Activated naive CD4-positive, alpha-beta T cell treated with anti-CD3 and anti-CD28 coated beads for 36 hours (primary cell): ENCODE measurements at places on chromosomes 5 and 9. TPM values are rescaled to one million over a fixed set of nuclear protein-coding genes. Genes with fewer than 3 reads are reported as not detected.

DNA sequence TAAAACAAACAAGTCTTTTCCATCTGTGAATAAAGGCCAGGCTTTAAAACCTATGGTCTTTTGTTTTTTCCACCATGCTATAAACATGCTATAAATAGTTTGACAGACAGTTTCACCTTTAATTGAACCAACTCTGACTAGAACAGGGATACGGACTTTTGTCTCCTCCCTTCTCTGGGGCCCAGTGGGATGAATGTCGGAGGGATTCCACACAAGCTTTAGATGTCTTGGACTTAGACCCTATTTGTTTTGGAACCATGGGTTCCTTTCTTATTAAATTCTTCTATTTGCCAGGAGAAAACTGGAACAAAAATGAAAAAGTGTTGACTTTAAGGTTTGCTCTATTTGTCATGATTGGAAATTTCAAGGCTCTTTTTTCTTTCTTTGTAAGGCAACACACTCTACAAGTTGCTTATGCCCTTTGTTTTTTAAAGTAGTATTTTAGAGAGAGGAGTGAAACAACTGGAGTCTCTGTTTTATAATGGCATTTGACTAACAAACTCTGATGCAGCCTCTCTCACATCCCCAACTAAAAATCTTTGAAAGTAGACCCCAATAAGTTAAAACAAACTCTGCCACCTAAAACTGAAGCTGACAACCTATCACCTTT, 145.3 kb downstream of the MLLT3 start:
- H3K4me3 ChIP-seq = no peak overlapping the region
- H3K4me1 ChIP-seq = peaks cover 58% of the 10 kb centered on the region
- no peak for DNase-seq
- no peaks in the 10 kb centered on the region for H3K36me3 ChIP-seq
- no peaks in the 10 kb centered on the region for H3K27me3 ChIP-seq

- H3K27ac ChIP-seq = no peak overlapping the region
- no peak for DNase-seq
- peaks cover 15% of the 10 kb centered on the region for H3K27me3 ChIP-seq
- H3K4me1 ChIP-seq = no peaks in the 10 kb centered on the region
- H3K36me3 ChIP-seq = no peaks in the 10 kb centered on the region
- H3K4me3 ChIP-seq = no peak overlapping the region
Measured at GRCh38 chr5:179187229-179187678, 127.1 kb downstream of the ZNF354C start.

DNA sequence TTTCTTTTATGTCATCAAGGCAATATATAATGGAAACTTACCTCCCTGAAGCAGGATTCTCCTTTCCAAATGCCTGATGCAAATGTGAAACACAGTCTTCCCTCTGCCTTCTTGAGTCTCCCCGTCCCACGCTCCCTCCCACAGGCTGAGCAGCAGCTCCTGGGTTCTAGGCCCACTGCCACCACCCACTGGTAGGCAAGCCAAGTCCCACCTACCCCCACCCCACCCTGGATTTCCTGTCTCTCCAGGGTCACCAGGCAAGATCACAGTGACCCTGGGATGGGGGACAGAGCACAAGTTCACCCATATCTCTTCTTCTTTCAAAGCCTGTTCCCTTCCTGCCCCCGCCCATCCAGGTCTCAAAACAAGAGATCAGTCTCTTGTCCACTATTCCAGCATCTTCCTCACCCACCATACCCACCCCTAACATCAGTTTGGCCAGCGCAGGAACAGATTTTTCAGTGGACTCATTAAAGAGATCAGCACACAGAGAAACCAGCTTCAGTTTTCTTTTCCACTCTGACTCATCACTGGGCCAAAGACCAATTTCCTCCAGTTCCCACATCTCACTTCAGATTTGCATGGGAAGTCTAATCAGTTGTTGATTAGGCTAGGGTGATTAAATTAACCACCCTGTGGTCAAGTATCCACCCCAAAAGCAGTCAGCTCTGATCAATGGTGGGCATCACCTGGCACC, 151.5 kb downstream of the ACTL7B start:
- peaks cover 1% of the 10 kb centered on the region for H3K27me3 ChIP-seq
- no peak overlapping the region for H3K4me3 ChIP-seq
- no peak overlapping the region for H3K27ac ChIP-seq
- DNase-seq = no peak
- no peaks in the 10 kb centered on the region for H3K4me1 ChIP-seq
- H3K36me3 ChIP-seq = peaks cover under 1% of the 10 kb centered on the region

DNA sequence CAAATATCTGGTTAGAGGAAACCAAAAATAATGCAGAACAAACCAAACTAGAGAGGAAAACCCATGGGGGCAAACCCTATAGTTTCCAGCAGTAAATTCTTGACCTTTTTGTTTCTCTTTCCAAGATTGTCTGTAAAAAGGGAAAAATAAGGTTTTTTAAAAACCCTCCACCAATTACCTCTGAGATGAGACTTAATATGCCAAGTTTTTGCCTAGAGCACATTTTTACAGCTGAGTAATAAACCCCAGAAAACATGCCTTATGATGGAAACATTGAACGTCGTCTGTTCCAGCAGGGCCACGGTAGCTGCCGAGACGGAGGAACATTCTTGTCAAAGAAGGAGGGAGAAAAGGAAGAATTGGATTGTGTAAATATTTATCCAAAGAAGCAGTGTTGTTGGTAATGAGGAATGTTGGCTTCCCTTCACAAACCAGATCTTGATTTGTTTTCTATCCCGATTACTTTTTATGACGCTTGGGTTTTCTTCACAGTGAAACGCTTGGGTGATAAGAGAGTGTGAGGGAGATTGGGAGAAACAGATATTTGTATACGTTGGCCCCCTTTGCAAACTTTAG, 17.3 kb upstream of the MSX2 start:
- no peak overlapping the region for H3K4me3 ChIP-seq
- H3K36me3 ChIP-seq = no peaks in the 10 kb centered on the region
- H3K27ac ChIP-seq = no peak overlapping the region
- no peak for DNase-seq
- H3K4me1 ChIP-seq = no peaks in the 10 kb centered on the region

- no peak overlapping the region for H3K27ac ChIP-seq
- no peak for DNase-seq
- no peak overlapping the region for H3K4me3 ChIP-seq
- no peaks in the 10 kb centered on the region for H3K36me3 ChIP-seq
- no peaks in the 10 kb centered on the region for H3K4me1 ChIP-seq
- no peaks in the 10 kb centered on the region for H3K27me3 ChIP-seq
Measured at GRCh38 chr5:31047621-31048020, 145.9 kb upstream of the CDH6 start.

GRCh38 chr5:107533910-107534876, 136.5 kb downstream of the EFNA5 start:
- peaks cover 5% of the 10 kb centered on the region for H3K4me1 ChIP-seq
- DNase-seq = no peak
- peaks cover 7% of the 10 kb centered on the region for H3K27me3 ChIP-seq

DNA sequence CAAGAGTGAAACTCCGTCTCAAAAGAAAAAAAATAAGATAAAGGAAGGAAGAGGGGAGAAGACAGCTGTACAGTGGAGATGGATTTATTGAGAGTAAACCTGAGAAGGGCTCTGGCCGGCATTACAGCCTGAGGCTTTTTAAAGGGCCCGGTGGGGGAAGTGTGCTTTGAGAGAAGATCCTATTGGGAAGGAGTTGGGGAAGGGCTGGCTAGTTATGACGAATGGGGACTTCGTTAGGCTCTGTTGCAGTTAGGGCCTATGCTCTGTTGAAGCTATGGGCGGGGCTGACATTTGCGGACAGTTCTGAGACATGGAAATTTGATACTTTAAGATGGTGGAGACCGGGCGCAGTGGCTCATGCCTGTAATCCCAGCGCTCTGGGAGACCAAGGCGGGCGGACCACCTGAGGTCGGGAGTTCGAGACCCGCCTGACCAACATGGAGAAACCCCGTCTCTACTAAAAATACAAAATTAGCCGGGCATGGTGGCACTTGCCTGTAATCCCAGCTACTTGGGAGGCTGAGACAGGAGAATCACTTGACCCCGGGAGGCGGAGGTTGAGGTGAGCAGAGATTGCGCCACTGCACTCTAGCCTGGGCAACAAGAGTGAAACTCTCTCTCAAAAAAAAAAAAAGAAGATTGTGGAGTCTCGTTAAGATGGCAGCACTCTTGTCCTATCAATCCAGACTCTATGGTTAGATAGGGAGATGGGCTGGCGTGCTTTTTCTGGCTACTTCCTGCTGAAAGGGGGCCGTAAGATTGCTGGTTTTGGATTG, 33.2 kb downstream of the C9orf50 start:
- H3K4me3 ChIP-seq = no peak overlapping the region
- H3K27me3 ChIP-seq = no peaks in the 10 kb centered on the region
- no peak for DNase-seq
- no peak overlapping the region for H3K27ac ChIP-seq

DNA sequence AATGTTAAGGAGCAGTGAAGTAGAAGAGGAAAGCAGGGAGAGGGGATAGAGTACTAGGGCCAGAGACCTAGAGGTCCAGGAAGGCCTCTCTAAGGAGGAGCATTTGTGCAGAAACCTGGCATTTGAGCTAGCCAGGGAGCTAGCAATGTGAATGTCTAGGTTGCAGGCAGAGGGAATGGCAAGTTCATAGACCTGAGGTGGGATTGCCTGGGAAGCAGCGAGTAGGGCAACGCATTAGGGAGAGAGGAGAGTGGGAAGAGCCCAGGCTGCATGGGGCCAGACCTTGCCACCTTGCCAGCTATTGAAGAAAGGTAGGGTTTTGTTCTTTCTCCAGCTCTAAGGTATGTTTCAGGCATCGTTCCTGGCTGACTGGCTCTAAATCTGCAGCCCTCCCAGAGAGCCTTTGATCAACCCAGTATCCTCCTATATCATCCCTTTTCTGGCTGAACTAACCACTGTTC, 54.0 kb downstream of the SLC22A5 start:
- peaks cover 17% of the 10 kb centered on the region for H3K36me3 ChIP-seq
- H3K4me1 ChIP-seq = peaks cover 94% of the 10 kb centered on the region
- no peak for DNase-seq
- no peak overlapping the region for H3K27ac ChIP-seq
- no peak overlapping the region for H3K4me3 ChIP-seq

GRCh38 chr9:107650995-107651394, 161.4 kb upstream of the KLF4 start:
- no peak for DNase-seq
- no peaks in the 10 kb centered on the region for H3K4me1 ChIP-seq
- H3K27me3 ChIP-seq = no peaks in the 10 kb centered on the region

GRCh38 chr9:135409286-135410200, 70.0 kb upstream of the PPP1R26 start:
- peaks cover 8% of the 10 kb centered on the region for H3K27me3 ChIP-seq
- no peak overlapping the region for H3K4me3 ChIP-seq
- no peak overlapping the region for H3K27ac ChIP-seq
- no peak for DNase-seq
- no peaks in the 10 kb centered on the region for H3K36me3 ChIP-seq

- no peak overlapping the region for H3K27ac ChIP-seq
- H3K4me3 ChIP-seq = no peak overlapping the region
- peaks cover 20% of the 10 kb centered on the region for H3K36me3 ChIP-seq
- DNase-seq = no peak
- peaks cover 16% of the 10 kb centered on the region for H3K4me1 ChIP-seq
- H3K27me3 ChIP-seq = no peaks in the 10 kb centered on the region
Measured at GRCh38 chr5:37717613-37718431, 122.0 kb downstream of the GDNF start.

GRCh38 chr5:158698768-158699284, 400.9 kb downstream of the EBF1 start:
- DNase-seq = no peak
- no peaks in the 10 kb centered on the region for H3K36me3 ChIP-seq

GRCh38 chr5:9380109-9380508, 165.8 kb downstream of the SEMA5A start:
- H3K4me1 ChIP-seq = no peaks in the 10 kb centered on the region
- no peaks in the 10 kb centered on the region for H3K36me3 ChIP-seq
- no peak overlapping the region for H3K27ac ChIP-seq
- no peaks in the 10 kb centered on the region for H3K27me3 ChIP-seq
- DNase-seq = no peak

The NEUROG1 gene
- total RNA-seq = not detected

The HAVCR1 gene
- total RNA-seq = 0.17 TPM

The NTMT1 gene
- total RNA-seq = 58.6 TPM

The ARSI gene
- total RNA-seq = not detected

The PHYHD1 gene
- total RNA-seq = 0.50 TPM
